Esophagus squamous epithelium (tissue), 5 donors: ENCODE measurements at places on chromosomes 2 and 18.

DNA sequence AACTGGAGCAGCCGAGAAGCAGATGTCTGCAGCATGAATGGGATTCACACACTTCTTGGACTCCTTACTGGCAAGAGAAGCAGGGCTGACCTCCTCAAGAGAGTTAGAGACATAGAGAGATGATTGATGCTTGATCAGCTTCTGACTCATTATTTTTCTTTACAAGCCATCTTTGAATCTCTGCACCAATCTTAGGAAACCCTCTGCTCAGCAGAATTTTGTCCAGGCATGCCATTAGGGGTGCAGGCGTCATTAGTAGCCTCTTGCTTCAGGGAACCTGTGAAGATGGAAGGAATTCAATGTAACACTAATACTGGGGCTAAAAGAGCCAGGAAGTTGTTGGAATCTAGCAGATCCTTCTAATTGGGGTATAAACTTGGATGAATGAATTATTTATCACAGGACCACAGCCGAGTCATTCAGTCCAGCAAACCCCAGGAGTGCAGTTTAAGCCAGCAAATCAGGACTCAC lies 151.8 kb downstream of the MGAT5 start:
- no peak for DNase-seq

GRCh38 chr2:206563374-206563773 lies 78.9 kb upstream of the FAM237A start:
- DNase-seq = no peak

DNA sequence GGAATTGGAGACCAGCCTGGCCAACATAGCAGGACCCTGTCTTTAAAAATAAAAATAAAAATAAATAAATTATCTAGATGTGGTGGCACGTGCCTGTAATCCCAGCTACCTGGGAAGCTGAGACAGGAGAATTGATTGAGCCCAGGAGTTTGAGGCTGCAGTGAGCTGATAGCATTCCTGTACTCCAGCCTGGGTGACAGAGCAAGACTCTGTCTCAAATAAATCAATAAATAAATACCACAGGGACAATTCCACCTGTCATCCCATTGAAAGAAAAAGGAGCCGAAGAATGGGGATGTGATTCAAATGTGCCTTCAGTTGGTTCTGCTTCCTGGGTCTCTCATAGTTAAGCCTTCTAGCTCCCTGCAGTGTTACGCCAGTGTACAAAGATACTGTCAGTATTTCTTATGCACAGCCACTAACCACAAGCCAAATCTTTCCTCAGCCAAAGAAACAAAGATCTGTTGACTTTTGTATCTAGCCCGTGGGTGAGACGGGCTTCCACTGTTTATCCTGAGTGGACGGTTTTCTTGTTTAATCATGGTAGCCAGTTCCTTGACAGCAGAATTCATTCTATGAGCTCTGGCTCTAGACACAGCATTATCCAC lies 12.6 kb downstream of the LGALSL start:
- no peak for DNase-seq

- DNase-seq = no peak
Measured at GRCh38 chr18:7786569-7786968, 219.5 kb downstream of the PTPRM start.

GRCh38 chr2:98734823-98735260 lies 3.9 kb upstream of the MGAT4A start:
- no peak for DNase-seq

- no peak for DNase-seq
Measured at GRCh38 chr2:107988108-107988507, 1.8 kb downstream of the SLC5A7 start.

- DNase-seq = no peak
Measured at GRCh38 chr2:37349231-37349860, 4.9 kb downstream of the QPCT start.

- DNase-seq = no peak
Measured at GRCh38 chr2:8320311-8321066, 361.4 kb upstream of the ID2 start.

GRCh38 chr2:216098421-216099334 lies 10.5 kb upstream of the XRCC5 start:
- no peak for DNase-seq

DNA sequence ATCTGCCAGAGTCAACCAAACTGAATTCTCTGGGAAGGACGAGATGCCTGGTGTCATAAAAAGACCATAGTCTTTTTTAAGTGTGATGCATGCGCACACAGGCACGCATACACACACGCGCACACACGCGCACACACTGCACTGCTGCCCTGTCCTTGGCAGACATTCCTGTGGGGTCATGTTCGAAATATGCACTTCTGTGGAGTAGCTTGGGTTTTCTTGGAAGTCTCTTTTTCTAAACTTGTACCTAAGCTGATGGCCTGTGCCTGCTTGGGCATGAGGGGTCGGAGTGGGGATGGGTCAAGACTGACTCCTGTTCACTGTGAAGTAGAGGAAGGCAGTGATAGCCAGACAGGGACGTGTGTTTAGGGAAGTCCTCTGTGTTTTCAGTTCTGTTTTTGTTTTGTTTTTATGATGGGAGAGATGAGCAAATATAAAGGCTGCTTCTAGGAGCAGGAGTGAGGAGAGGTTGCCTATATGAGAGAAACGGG lies 4.0 kb upstream of the RMC1 start:
- no peak for DNase-seq

GRCh38 chr2:34107811-34108210 lies 508.7 kb upstream of the FAM98A start:
- DNase-seq = no peak

- DNase-seq = no peak
Measured at GRCh38 chr2:41042343-41042742, 590.5 kb upstream of the SLC8A1 start.

DNA sequence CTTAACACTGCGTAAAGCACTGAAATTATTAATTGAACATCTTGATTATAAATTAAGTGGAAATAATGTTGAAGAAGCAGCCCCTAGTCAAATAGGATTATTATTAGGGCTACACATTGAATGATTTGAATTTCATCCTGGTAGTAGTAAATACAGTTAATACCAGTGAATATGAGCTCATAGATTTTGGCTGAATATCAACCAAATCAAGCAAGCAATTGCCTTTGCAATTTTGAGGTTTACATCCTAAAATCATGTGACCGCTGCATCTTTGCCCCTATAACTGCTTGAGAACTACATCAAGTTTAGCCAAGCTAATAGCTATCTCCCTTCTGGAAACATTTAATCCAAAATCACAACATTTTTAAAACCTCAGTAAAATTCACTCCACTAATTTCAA lies 801.2 kb upstream of the PIK3C3 start:
- no peak for DNase-seq

DNA sequence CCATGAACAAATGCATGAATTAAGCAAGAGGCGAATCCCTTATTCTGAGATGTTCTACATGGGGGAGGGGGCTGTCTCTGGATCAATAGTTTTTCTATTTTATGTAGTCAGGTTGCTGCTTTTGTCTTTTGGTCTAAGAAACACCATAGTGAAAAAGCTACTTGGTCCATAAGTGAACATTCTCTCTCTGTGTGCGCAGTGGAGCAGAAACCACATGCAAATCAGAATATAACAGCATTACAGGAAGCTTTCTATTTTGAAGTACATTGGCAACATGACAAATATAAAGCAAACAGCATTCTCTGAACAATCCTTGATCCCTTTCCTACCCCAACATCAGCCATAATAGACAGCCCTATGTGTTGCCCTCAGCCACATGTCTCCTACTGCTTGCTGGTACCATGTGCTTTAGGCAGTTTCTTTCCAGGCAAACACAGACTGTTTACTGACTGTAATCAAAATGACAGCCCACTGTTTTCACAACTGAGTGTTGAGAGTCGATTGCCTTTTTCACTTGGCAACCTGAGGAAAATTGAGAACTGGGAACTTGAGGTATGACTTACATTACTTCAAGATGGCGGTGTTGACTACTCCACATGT lies 10.6 kb downstream of the SCN3A start:
- DNase-seq = no peak

GRCh38 chr18:55483266-55483871 lies 104.6 kb downstream of the TCF4 start:
- no peak for DNase-seq

GRCh38 chr2:233489666-233490065 lies 76.9 kb downstream of the USP40 start:
- no peak for DNase-seq

DNA sequence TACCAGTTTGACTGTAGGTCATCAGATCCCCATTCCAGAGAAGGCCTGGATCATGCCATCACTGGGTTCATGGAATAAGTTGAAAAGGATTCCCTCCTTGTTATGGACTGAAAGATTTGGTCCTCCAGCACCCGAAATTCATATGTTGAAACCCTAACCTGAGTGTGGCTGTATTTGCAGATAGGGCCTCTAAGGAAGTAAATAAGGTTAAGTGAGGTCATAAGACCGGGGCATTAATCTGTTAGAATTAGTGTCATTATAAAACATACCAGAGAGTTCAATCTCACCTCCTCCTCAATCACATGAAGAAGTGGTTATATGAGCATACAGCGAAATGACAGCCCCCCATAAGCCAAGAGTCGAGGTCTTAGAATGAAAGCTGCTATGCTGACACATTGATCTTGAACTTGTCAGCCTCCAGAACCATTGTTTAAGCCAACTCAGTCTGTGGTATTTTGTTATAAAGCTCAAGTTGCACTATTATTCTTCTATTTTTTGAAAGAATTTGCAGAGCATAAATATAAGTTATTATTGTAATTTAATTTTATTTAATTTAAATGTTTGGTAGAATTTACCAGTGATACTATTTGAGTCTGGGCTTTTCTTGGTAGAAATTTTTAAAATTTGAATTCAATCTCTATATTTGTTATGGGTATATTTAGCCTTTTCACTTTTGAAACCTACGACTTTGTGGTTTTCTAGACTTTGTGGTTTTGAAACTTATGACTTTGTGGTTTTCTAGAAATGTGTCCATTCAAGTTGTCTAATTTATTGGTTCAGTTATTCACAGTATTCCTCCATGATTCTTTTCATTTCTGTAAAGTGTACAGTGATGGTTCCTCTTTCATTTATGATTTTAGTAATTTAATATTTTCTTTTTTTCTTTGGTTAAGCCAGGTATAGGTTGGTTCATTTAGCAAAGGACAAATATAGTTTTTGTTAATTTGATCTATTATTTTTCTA lies 1206.7 kb upstream of the CDH2 start:
- no peak for DNase-seq

DNA sequence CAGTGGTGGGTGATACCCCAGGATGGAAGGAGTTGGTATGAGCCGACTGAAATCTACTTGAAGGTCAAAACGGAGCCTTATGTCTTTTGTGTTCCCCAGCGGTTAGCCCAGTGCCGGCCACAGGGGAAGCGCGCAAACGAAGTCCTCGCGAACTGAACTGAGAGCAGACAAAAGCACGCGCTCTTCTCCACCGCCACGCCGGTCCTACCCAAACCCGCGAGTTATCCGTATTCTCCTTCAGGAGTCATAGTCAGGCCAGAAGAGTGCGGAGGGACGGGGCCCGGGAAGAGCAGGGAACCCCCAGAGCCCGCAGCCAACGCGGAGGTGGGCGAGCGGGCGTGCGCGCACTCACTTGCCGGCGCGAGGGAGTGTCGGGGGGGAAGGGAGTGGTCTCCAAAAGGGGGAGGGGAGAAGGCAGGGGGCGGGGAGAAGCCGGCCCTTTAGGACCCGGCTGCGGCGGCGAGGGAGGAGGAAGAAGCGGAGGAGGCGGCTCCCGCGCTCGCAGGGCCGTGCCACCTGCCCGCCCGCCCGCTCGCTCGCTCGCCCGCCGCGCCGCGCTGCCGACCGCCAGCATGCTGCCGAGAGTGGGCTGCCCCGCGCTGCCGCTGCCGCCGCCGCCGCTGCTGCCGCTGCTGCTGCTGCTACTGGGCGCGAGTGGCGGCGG lies at the start of gene IGFBP2:
IGFBP2 (plus strand) TSS at position 469 of the 664 bp plus-strand sequence; CDS start at position 573, 104 bp downstream.
- no peak for DNase-seq

- no peak for DNase-seq
Measured at GRCh38 chr2:174800436-174801205, 36.3 kb upstream of the CHRNA1 start.

GRCh38 chr18:70457223-70457622 lies 168.4 kb downstream of the SOCS6 start:
- DNase-seq = no peak

- DNase-seq = no peak
Measured at GRCh38 chr2:66390811-66391210, 44.1 kb upstream of the MEIS1 start.

DNA sequence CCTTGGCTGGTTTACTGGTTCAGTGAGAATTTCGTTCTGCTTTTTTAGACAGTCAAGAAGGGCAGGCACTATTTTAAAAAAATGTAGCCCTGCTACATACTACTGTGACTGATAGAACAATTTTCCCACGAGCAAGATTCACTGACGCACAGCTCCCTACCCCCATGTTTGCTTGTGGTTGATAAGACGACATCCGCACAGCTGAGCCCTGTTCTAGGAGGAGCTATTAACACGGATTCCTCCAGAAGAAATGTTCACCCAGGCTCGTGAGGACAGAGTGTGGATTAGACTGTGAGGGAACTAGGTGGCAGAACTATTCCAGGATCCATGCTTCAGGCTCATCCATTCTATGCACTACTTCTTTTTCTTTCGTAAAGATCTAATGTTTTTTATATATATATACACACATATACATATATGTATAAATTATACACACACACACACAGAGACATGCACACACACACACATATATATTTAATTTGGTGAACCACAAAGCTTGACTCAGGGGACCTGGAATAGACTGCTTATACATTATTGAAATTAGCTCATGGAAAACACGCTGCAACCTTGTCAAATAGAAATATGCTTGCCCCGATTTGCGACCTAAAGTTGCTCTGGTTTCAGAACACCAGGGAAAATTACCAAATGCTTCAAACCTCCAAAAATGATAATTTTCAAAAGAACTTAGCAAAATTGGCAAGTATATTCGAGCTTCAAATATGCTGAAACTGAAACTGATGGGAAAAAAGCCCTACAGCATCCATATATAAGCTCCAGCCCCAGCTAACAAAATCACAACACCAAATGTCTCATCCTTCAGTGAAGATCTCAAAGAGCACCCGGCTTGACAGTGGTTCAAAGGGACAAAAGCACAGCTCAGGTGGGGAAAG lies 370.4 kb downstream of the SOCS6 start:
- no peak for DNase-seq

DNA sequence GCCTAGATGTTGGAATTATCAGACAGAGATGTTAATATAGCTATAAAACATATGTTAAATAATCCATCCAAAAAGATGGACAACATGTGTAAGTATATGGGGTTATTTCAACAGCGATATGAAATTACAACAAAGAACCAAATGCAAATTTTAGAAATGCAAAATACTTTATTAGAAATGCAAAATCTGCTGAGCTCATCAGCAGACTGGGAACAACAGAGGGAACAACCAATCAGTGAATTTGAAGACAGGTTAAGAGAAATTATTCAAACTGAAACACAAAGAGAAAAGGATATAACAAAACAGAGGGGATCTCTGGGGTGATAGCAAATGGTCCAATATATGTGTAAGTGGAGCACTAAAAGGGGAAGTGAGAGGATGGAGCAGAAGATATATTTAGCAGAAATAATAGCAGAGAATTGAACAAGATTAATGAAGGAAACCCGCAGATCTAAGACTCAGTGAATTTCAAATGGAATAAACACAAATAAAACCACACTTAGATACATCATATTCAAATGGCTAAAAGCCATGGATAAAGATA lies 13.5 kb upstream of the HS6ST1 start:
- DNase-seq = no peak
